ENCODE measurements at places on chromosomes 13 and 19.

- no peak overlapping the region for H3K27ac ChIP-seq
- no peak overlapping the region for H3K4me3 ChIP-seq
- DNase-seq: no peak
- H3K27me3 ChIP-seq: peaks cover 2% of the 10 kb centered on the region
- no peaks in the 10 kb centered on the region for H3K4me1 ChIP-seq
These were observed 858.0 kb upstream of the SLITRK5 start for GRCh38 chr13:86813198-86813597.

GRCh38 chr13:101309014-101309619 lies 107.2 kb downstream of the NALCN start:
- peaks cover 1% of the 10 kb centered on the region for H3K27me3 ChIP-seq
- no peaks in the 10 kb centered on the region for H3K4me1 ChIP-seq
- H3K27ac ChIP-seq: no peak overlapping the region
- H3K36me3 ChIP-seq: no peaks in the 10 kb centered on the region

GRCh38 chr13:55038230-55038629 lies 2009.6 kb downstream of the OLFM4 start:
- H3K27ac ChIP-seq: no peak overlapping the region
- H3K36me3 ChIP-seq: no peaks in the 10 kb centered on the region
- no peak for DNase-seq
- H3K27me3 ChIP-seq: no peaks in the 10 kb centered on the region
- no peak overlapping the region for H3K4me3 ChIP-seq

DNA sequence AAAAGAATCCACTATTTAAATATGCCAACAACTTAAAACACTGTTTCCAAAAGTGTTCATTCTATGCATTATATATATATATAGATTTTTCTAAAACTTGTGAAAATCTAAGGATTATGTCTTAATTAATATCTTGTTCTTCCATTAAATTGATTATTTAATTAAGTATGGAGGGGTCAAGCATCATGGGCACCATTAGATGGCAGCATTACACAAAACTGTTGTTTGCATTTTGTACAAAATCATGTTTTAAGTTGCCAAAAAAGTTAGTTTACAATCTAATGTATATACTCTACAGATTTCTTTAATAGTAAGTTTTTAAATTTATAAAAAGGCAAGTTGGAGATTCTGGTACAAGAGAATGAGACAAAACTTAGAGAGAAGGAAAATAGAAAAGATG lies 213.2 kb upstream of the EDNRB start:
- no peaks in the 10 kb centered on the region for H3K4me1 ChIP-seq
- peaks cover 5% of the 10 kb centered on the region for H3K27me3 ChIP-seq
- no peaks in the 10 kb centered on the region for H3K36me3 ChIP-seq
- no peak overlapping the region for H3K27ac ChIP-seq

DNA sequence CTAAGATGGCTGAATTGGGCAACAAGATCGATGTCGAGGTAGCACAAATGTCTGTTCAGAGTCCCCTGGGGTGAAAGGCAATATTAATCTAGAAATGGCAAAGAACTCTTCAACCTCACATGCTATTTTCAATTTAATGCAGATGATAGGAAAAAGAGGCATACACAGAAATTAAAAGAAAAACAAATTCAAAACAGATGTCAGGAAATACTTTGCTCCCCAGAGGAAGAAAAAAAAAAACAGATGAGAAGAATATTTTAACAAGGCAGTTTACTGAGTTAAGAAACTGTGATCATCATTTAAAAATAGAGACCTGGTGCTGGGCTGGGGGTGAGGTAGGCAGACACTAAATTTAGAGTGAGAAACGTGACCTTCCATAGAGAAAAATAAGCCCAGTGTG lies 421.9 kb upstream of the ARGLU1 start:
- no peak overlapping the region for H3K4me3 ChIP-seq
- H3K27me3 ChIP-seq: no peaks in the 10 kb centered on the region
- DNase-seq: no peak
- peaks cover 5% of the 10 kb centered on the region for H3K36me3 ChIP-seq

- no peak overlapping the region for H3K4me3 ChIP-seq
- no peaks in the 10 kb centered on the region for H3K27me3 ChIP-seq
- H3K27ac ChIP-seq: no peak overlapping the region
- peaks cover 25% of the 10 kb centered on the region for H3K36me3 ChIP-seq
- no peak for DNase-seq
- no peaks in the 10 kb centered on the region for H3K4me1 ChIP-seq
These were observed 108.9 kb downstream of the ZAR1L start for GRCh38 chr13:32206097-32206740.

- no peaks in the 10 kb centered on the region for H3K27me3 ChIP-seq
- no peak overlapping the region for H3K27ac ChIP-seq
- H3K4me1 ChIP-seq: peaks cover 3% of the 10 kb centered on the region
- peaks cover 57% of the 10 kb centered on the region for H3K36me3 ChIP-seq
These were observed 54.0 kb downstream of the DOCK9 start for GRCh38 chr13:98923641-98924397.

DNA sequence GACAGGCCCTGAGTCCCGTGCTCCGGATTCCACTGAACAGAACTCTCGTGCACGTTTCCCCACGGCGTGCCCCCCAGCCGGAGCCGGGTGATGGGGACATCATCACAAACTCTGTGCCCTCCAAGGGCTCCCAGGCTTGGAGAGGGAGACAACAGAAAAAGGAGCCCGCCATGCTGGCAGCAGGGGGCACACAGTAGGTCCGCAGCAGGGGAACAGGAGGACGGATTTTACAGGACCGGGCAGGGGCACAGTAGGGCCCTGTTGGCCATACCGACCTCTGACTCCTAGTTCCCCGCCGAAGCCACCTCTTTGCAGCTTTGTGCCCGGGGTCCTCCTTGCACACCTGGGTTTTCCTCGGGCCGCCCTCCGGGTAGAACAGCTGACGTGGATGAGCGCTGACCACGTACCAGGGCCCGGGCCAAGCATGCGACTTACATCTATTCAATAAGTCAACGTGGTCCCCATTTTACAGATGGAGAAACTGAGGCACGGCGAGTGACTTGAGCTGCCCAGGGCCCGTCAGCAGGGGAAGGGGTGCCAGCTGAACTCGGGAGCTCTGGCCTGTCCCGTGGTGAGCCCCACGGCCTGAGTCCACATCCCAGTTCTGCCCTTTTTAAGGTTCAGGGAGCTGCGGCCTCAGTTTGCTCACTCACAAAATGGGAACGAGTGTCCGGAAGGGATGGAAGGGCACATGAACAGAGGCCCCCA lies 10.2 kb upstream of the ONECUT3 start:
- no peak overlapping the region for H3K27ac ChIP-seq
- H3K27me3 ChIP-seq: peaks cover 8% of the 10 kb centered on the region
- H3K36me3 ChIP-seq: no peaks in the 10 kb centered on the region

DNA sequence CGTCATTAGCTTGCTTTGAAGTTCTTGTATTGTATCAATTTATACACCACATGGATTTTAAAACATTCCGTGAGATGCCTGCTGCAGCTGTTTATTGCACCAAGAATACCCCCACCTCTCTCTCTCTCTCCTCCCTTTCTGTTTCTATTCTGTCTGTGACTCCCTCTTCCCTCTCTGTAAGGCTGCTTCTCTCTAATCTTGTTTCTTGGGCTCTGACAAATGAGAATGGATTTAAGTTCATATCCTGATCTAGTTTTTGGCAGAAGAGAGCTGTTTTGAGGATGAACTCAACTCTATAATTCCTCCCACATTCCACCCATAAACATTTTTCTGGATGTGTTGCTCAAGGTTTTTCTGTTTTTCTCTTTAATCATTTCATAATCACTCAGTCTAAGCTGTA lies 144.3 kb upstream of the FRY start:
- H3K27ac ChIP-seq: no peak overlapping the region
- DNase-seq: no peak
- H3K27me3 ChIP-seq: no peaks in the 10 kb centered on the region

DNA sequence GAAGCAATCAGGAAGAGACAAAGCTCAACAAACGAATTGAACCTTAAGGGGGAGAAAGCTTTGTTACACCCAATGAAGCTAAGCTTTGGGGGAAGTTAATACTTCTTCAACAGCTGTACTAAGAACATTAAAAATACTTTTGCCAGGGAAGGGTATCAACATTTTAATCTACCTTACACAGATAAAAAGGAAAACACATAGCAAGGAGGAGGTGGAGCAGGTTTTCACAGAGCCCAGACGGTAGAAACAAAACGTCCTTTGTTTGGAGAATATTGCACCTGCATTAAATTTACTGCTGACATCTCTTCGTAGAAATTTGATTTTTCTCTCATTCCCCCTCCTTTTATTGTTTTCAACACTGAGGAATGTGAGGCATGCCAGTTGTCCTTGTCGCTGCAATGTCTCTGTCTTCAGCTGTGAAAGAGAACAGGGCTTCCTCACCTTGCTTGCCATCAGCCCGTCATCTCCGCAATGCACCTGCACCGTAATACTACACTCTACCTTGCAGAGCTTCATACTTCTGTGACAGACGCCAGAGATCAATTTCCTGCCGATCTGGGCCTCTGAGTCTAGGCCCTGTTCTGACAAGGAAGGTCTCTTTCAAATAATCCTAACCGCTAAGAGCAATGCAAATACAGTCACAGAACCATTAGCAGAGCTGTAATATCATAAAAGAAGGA lies 270.8 kb downstream of the SPRY2 start:
- no peak overlapping the region for H3K4me3 ChIP-seq
- H3K27me3 ChIP-seq: no peaks in the 10 kb centered on the region
- no peak overlapping the region for H3K27ac ChIP-seq
- H3K36me3 ChIP-seq: no peaks in the 10 kb centered on the region

- peaks cover 30% of the 10 kb centered on the region for H3K4me1 ChIP-seq
- no peak overlapping the region for H3K4me3 ChIP-seq
- no peak overlapping the region for H3K27ac ChIP-seq
- H3K27me3 ChIP-seq: peaks cover 1% of the 10 kb centered on the region
- DNase-seq: no peak
These were observed 36.0 kb downstream of the BICRA start for GRCh38 chr19:47644743-47645482.

- peaks cover 32% of the 10 kb centered on the region for H3K4me1 ChIP-seq
- peak overlapping the region; percentile 62 for H3K27ac ChIP-seq
- H3K27me3 ChIP-seq: no peaks in the 10 kb centered on the region
- DNase-seq: no peak
These were observed 8.8 kb upstream of the LRRC63 start for GRCh38 chr13:46202966-46203365.

- no peak for DNase-seq
- H3K27ac ChIP-seq: no peak overlapping the region
These were observed 4.3 kb downstream of the SPRED3 start for GRCh38 chr19:38392707-38393308.

DNA sequence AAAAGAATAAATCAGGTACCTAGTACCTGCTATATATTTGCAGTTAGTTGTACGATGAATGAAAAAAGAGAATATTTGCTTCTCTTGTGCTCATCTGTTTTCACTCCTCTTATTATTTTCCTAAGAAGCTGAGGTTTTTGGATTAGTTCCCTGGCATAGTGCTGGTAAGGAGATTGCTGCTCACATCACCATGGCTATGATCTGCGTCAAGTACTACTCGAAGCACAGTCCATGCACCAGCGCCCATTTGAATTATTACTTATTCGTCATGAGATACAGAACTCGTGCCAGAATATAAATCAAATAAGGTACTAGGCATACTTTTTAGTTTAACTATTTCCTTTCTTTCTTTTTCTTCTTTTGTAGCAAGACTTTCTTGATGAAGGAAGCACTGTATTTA lies 7.1 kb downstream of the SERTM1 start:
- DNase-seq: no peak
- no peak overlapping the region for H3K27ac ChIP-seq
- peaks cover 4% of the 10 kb centered on the region for H3K27me3 ChIP-seq
